ENCODE measurements at places on chromosomes 2 and 18.

DNA sequence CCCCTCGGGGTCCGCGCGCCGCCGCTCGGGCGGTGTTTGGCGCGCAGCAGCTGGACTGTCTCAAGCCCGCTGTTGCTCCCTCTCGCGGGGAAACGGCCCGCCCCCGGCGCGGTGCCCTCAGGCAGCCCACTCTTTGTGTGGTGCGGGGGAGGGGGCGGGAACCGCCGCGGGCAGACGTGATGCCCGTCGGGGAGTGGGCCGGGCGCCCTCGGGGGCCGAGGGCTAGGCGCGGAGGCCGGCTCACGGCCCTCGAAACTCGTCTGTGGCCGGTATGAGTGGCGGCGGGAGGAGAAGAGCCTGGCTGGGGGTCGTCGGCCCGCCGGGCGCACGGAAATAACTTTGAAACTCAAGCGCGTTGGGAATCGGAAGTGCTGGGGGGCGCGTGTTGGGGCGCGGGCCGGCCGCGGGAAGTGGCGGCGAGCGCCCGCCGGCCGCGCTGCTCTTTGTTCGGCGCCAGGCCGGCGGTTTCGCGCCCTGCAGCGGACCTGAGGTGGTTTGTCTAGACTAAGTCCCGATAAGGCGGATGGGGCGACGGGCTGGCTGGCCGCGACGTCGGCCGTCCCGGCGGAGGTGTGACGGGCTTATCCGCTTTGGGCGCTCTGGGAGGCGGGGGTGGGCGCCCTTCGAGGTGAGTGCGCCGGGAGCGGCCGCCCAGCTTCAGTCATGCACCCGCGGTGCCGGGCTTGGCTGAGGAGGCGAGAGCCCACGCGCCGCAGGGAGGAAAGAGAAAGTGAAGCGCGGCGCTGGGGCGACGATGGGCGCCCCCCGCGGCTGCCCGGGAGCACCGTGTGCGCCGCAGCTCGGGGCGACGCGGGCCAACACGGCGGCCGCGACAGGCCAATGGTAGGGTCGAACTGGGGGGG, 679 bp downstream of the PTMA start:
- DNase-seq: peak; percentile 51

DNA sequence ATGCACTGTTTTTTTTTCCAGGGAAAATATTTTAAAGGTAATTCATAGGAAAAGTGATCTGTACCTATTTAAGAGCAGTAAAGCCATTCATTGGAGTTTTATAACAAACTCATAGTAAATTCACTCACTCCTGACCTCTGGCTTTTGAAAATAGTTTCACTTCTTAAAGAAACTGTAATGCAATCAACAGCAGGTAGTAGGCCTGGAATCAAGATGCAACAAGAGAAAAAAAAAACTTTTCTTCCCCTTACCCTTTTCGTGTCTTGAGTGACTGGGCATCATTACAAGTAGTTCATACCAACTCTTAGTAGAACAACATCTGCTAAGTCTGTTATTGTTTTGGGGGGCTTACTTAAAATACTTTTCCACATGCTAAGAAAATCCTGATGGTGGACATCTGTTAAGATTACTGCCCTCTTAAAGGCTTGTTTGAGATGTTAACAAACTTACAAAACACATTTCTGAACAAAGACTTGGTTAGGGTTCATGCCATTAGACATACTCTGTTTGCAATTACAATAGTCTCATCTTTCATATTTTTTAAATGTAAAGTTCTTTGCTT, 164.1 kb upstream of the FOSL2 start:
- no peak for DNase-seq

DNA sequence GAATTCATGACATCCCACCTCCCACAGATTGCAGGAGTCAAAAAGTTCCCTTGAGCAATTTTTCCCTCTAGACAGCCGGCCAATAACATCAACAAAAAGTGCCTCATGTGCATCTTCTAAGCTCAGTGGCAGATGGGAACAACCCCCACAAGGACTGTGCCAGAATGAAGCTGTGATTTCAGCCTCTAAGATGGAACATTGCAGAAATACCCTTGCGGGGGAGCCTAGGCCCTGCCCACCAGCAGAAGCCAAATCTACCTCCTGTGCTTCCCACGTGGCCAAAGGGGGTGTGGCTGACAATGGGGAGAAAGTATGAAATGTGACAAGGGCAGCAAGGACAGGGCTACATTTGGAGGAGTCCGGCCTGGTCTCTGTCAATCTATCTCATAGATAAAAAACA, 482.3 kb downstream of the TGIF1 start:
- no peak for DNase-seq

DNA sequence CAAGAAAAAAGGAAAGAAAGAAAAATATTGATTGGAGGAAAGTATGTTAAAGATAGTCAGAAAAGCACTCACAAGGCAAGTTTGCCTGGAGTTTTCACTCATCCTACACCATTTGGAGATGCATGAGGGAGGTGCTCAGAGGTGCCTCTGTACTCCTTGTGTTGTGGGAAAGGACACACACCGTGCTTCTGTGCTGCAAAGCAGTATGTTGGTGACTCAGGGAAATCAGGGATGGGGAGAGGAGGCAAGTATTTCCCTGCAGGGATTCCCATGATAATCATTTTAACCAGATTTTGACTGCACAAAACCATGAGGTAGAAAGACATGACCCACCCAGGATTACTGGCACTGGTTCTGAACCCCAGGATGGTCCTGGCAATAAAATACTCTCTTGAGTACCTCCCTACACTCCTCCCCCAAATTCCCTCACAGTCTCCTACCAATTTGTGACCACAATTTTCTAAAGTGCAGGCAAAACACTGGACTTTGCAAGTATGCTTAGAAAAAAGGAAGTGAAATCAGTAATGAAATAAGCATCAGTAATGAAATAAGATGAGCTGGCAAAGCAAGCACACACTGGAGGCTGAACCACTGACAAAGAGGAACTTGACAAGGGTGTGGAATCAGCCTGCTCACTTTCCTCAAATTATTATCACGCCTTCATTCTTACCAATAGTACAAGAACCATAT, 155.5 kb upstream of the ACVR2A start:
- no peak for DNase-seq

DNA sequence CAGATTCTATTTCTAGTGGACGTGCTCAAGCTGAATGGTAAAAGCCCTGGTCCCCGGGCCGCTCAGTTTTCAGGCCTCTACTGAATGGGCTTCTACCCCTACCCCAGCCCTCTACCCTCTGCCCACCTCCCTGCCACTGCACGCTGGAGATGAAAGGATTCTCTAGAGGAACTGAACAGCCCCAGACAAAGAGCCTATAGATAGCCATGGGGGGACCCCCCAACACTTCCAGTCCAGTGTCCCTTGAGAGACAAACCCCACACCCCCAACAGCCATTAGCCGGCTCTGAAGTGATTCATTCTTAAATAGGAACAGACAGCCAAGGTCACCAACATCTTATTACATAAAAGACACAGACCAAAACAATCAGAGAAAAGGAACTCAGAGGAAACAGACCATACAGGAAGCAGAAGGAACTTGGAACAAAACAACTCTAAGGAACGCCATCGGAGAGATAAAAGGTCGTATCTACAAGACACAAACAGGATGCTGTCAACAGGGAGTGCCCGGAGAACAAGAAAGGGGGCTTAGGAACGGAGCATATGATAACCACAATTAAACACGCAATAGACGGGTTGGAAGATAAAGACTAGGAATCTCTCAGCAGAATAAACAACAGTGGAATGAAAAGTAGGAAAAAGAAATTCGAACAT, 23.5 kb downstream of the TMEM37 start:
- DNase-seq: no peak

- no peak for DNase-seq
Observed at GRCh38 chr2:240166761-240167587, 26.5 kb upstream of the OTOS start.

DNA sequence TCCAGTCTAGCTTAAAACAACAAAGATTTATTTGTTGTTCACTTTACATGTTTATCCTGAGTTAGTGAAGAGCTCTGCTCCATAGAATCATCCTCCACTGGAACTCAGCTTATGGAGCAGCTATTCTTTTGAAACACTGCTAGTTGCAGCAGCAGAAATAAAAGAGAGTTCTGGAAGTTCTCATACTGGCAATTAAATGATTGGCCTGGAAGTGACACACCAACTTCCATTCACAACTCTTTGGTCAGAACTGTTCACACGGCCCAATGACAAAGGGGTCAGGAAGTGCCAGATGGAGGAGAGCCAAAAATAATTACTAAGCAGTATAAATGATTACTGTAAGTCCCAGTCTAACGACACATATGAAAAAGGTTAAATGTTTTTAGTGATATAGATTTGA, 39.1 kb downstream of the FBXO11 start:
- no peak for DNase-seq

DNA sequence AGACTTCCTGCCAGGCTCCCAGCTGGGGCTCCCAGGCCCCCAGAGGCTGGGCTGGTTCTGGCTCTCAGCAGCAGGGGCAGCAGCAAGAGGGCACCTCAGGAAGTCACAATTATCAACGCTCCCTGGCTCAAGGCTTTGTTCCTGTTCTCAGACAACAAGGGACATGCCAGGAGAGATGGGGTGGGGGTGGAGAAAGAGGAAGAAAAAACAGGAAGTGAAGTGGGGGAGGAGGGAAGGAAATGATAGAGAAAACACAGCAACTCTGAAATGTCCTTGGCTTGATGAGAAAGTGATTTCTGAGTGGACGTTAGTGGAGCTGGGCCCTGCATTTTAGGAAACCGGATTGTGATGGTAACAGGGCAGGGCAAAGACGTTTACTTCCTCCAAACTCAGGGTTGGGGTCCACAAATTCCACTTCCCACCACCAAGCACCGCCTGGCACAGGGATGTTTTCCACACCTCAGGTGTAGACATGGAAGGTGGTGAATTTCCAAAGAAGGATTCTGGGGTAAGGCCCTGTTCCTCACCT, 40.4 kb downstream of the CYRIA start:
- DNase-seq: peak; percentile 71

GRCh38 chr2:218320704-218321336, 28.5 kb upstream of the TMBIM1 start:
- DNase-seq: no peak

DNA sequence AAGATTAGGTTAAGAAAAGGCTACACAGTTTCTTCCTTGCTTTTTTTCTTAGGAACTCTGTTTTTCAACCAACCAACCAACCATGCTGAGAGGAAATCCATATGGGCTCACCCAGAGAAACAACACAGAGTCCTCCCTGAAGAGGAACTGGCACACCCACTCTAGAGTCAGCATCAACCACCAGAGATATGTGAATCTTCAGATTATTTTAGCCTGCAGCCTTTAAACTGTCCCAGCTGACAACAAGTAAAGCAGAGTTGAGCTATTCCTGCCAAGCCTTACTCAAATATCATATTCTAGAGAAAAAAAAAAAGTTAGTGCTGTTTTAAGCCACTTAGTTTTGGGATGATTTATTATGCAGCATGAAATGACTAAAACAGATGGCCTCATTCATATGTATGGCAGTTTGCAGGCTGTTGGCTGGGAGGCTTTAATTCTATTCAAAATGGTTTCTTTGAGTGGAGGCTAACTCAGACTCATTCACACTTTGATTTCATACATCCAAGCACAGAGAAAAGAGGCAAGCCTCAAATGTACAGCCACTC, 1637.7 kb upstream of the LRRTM1 start:
- DNase-seq: no peak

GRCh38 chr2:19426941-19427340, 68.5 kb upstream of the OSR1 start:
- DNase-seq: no peak

GRCh38 chr2:218401890-218402289, 2.2 kb downstream of the CTDSP1 start:
- DNase-seq: no peak

GRCh38 chr2:238973038-238973739, 125.3 kb downstream of the TWIST2 start:
- no peak for DNase-seq

- no peak for DNase-seq
Observed at GRCh38 chr2:46050027-46050426, 247.2 kb upstream of the EPAS1 start.

- DNase-seq: peak; percentile 15
Observed at GRCh38 chr2:53129851-53130250, 637.8 kb upstream of the CHAC2 start.

DNA sequence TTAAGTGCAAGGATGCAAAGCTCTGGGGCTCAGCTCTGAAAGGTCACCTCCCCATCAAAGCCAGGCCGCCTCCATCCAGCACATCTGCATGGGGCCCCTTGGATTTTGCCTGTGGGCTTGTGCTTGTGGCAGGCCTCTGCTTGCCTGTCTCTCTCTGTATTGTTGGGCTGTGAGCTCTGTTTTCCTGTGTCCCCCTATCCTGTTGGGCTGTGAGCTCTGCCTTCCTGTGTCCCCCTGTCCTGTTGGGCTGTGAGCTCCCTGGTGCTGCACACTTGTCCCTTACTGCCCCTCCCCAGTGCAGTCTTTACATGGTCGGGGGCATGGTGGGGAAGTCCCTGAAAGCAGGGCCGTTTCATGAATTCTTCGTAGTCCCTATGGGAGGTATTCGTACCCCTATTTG, 49.2 kb upstream of the PDIA6 start:
- DNase-seq: no peak

- DNase-seq: no peak
Observed at GRCh38 chr2:85939131-85939530, 50.3 kb upstream of the ST3GAL5 start.

DNA sequence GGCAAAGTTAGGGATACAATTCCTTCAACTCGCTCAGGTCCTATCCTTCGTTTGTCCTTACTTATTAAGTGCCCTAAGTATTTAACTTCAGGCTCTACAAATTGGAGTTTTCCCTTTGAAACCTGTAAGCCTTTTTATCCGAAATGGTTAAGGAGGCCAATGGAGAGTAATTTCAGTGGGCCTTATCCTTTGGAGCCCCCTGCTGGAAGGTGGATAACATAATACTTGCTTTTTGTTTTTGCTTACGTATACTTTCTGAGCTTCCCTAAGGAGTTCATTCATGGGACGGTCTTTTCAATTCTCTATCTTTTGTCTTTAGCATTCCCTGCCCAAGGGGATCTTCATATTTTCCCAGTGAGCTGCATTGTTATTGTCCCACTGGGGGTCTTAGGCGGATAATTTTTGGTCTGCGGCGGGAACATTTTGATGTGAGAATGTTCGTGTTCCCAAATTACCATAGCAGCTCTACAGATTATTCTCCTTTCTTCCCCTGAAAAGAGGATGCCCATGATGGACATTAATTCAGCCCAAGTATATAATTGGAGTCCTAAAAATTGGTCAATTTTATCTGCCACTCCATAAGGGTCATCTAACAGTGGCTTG, 34.4 kb upstream of the TRAPPC8 start:
- peak; percentile 85 for DNase-seq

DNA sequence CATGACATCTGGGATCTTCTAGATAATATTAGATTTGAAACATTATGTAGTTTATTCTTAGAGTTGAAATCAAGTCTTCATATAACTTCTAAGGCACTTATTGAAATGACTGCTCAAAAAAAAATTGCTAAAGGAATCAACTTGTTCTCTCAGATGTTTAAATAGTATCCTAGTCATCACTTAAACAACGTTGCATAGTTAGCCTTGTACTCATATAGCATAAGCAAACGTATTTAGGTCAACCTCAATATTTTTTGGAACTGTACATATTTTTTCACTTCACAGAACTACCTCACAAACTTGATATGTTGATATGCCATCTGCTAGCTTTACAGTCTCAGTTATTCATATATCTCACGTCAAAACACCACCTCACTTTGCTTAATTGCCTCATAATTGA, 47.1 kb upstream of the CREB1 start:
- DNase-seq: no peak

- DNase-seq: no peak
Observed at GRCh38 chr2:42547014-42547413, 21.4 kb upstream of the MTA3 start.
